Fibroblast of mammary gland (primary cell): ENCODE measurements at places on chromosomes 4 and X.

DNA sequence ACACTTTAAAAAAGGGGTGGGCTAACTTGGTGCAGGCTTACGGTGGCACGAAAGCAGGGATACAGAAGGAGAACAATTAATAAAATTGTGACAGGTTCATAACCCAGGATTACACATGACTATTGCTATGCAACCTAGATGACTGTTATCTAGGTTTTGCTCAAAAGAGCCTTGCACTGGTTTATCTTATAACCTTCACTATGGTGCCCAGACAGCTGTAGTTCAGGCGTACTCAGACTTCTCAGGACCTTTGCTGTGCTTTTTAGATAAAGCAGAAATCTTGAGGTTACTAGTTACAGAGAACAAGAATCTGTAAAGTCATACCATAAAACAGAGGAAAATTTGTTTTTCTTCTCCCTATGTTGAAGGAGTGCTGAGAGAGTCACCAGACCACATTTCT, 44.4 kb downstream of the UGT2A3 start:
- no peak for DNase-seq

DNA sequence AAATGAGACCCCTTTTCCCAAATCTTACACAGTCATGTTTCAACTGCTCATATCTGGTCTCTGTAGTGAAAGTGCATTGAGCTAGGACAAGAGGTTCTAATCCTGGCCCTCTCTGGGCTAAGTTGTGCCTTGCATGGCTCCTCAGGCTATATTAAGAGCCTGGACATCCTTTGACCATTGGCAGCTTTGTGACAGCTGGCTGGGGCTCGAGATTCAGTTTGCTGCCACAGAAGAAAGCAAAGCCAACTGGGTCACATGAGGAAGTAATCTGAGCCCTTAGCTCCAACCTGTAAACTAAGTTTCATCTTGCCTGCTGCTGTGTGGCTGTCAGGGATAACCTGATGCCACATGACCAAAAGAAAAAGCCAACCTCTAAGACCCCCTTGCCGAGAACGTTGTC, 51.8 kb upstream of the JADE1 start:
- DNase-seq = no peak

DNA sequence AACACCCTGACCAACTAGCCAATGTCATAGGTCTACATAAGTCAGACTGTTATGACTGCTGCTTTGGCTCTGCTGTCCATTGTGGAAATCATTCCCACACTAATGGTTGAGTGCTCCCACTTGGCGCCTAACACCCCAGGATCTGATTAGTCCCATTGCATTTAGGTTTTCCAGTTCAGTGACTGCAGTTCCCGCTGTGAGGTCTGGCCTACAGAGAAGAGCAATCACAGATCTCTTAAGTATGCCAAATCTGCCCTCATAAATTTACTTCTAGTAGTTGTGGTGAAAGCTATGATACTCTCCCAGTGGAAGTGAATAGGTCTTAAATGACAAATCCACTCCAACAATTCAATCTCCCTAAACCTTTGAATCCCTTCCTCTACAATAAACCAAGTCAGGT, 77.3 kb upstream of the IL2 start:
- DNase-seq = no peak

- DNase-seq = peak; percentile 70
Measured at GRCh38 chrX:14899607-14900006, 26.4 kb downstream of the MOSPD2 start.

DNA sequence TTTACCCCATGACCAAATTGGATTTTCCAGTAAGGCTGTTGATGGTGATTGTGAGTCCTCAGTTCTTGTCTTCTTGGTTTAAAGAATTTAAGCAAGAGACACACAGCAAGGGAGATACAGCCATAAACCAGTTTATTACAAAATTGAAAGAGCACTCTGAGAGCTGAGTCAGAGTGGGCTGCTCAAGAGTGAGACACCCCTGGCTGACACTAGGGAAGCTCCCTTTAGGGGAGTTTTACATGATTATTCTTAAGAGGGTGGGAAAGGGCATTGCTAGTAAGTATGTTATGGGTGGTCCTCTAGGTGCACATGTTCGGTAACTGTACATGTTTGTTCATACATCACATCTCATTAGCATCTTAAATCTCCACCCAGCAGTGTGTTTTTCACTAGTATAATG, 18.8 kb upstream of the ZNF81 start:
- DNase-seq = no peak
